Cerebellar nuclear complex (tissue), 1 donor: ENCODE measurements at places on chromosomes 3 and 15.
A peak's percentile ranks its signal among the peaks of the same experiment; 100 is the strongest.

DNA sequence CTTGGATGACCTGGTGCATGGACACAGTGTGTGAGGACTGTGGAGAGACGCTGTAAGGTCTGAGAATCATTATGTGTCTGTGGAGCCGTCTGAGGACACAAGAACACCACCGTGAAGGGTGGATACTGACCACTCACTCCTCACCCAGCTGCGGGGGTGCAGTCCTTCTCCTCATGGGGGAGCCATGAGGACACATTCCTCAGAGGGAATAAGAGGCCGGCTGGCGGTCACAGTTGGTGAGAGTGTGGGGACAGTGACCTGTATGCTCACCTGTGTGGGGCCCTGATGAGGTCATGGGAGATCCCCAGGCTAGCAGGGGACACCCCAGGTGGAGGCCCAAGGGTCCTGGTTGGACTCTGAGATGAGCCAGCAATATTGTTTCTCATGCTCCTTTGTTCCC, 2.5 kb upstream of the TRPM1 start:
- DNase-seq = no peak

DNA sequence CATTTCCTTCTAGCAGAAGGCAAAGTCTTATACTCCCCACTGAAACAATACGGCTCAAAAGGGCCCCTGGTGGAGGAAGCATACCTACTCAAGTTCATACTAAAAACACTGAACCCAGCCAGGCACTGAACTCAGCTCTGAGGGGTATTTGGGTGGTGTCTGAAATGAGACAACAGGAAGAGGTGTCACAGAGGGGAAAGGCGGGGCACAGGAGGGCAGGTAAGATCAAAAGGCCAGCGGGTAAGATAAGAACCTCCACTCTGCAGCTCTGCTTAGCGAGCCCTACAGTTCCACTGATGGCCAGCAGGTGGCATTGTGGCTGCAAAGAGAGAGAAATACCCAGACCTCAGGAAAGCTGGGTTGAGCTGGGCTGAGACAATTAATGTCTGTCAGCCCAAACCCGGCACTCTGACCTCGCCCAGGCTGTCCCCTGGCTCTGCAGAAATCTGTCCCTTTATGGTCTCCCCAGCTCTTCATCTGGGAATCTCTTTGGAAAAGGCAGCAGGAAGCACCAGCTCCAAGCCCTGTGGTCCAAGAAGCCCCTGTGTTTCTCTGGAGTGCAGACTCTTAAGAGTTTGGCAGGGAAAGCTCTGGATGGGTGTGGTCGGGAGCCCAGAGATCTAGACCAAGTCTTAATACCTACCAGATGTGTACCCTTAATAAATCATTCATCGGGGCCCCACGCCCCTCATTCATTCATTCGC, 8.4 kb downstream of the MFGE8 start:
- DNase-seq = peak; percentile 2

- no peak for DNase-seq
These were observed 354.0 kb downstream of the LRTM1 start for GRCh38 chr3:54573858-54574257.

DNA sequence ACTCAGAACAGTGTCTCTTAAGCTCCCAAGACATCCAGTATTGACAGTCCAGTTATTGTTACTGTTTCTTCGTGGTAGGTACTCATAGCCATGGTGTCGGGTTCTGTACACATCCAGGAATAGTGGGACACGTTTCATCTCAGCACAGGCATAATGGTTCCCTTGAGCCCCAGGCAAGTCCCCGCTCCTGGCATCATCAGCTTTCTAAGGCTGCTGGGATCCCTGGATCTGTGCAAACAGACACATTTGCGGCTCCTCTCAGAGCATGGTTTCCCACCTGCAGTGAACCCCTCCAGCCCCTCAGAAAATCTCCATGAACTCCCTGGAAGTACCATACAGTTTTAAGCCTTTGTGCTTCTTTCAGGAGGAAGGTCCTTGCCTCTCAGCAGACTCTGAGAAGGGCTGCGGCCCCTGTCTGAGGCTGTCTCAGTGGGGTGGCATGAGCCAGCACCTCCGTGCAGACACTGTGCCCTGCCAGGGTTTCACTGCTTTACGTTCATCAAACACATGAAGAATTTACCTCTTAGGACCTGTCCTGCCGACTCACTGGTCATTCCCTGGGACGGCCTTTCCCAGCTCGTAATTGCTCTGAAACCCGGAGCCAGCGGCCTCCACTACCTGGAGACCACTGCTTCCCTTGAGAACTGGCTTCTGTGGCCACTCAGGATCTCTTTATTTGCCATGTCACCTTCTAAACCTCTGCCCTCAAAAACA, 124.9 kb downstream of the LRRK1 start:
- DNase-seq = no peak

- DNase-seq = no peak
These were observed 73.2 kb upstream of the ZBED2 start for GRCh38 chr3:111668326-111668725.

DNA sequence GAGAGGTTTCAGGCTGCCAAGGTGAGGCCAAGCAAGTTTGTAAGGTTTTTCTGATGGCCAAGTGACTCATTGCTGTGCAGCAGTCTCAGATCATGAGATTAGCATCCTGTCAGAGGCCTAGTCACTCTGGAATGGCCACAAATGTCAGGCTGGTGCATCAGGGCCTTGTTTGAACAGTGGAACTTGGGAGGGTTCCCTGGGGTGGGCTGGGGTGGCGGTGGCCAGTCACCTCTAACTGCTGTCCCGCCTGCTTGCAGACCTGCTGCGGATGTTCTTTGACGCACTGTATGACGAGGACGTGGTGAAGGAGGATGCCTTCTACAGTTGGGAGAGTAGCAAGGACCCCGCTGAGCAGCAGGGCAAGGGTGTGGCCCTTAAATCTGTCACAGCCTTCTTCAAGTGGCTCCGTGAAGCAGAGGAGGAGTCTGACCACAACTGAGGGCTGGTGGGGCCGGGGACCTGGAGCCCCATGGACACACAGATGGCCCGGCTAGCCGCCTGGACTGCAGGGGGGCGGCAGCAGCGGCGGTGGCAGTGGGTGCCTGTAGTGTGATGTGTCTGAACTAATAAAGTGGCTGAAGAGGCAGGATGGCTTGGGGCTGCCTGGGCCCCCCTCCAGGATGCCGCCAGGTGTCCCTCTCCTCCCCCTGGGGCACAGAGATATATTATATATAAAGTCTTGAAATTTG, 2.8 kb upstream of the FAM131A start:
- no peak for DNase-seq

- no peak for DNase-seq
These were observed 37.3 kb downstream of the RARB start for GRCh38 chr3:25465266-25465860.

GRCh38 chr15:37094333-37094914, 5.9 kb downstream of the MEIS2 start:
- no peak for DNase-seq

DNA sequence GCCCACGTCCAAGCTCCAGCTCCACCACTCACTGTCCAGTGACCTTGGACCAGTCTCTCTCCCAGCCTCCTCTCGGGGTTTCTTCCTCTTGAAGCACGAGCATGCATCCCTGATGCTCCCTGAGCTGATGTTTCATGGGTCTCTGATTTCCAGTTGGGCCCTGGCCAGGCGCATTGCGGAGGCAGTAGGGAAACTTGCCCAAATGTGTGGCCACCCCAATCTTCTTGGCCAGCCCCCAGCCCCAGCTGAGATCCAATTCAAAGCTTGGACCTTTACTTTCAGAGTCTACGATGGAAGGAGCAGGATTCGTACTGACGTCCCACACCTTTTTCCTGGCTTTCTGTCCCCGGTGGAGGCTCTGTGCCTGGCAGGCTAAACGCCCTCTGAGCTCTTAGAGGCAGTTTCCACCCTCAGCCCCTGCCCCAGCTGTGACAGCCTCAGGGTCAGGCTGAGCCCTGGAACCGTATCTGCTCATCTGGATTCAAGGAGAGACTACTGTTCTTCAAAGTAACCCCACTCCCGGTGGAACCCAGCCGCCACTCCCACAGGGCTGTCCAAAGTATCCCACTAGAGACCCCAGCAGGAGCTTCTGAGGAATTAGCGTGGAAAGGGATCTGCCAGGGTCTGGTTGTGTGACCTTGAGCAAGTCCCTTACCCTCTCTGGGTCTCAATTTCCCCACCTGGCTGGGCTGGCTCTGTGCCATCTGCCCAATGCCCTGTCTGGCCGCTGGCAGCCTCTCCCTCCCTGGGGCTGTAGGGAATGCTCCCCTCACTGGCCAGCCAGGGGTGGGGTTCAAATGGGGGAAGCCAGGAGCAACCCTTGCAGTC, 37.4 kb downstream of the CPN2 start:
- no peak for DNase-seq

- DNase-seq = no peak
These were observed 207.9 kb downstream of the LPP start for GRCh38 chr3:188361888-188362287.

DNA sequence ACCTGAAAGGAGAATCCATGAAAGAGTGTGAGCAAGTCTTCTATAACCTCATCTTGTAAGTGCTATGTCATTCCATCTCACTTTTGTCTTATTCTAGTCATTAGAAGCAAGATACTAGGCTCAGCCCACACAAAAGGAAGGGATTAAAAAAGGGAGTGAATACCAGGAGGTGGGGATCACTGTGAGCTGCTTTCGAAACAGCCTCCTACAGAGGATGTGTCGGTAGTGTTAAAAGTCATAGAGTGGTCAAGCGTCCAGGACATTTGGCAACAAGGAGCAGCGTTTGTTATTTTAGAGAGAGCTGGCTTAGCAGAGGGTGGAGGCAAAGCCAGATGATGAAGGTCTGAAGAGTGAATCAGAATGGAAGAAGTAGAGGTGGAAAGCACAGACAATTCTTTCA, 11.7 kb upstream of the ZNF148 start:
- no peak for DNase-seq

- no peak for DNase-seq
These were observed 57.5 kb downstream of the RBMS3 start for GRCh38 chr3:29338377-29338776.

DNA sequence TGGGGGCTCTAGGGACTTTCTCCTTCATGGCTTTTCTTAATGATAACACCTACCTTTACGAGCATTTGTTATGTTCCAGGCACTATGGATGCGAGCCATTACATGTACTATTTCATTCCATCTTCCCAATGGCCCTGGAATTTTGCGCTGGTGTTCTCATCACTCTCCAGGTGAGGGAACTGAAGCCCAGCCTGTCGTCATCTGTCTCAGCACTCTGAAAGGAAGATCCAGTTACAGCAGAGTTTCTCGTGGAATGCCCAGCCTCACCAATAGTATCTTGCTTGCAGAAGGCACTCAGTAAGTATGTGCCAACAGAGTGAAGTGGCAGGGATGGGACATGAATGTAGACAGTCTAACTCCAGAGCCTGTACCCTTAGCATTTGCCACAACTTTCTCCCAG, 56.8 kb downstream of the NOX5 start:
- no peak for DNase-seq

GRCh38 chr15:77634266-77634962, 1.7 kb upstream of the LINGO1 start:
- no peak for DNase-seq

DNA sequence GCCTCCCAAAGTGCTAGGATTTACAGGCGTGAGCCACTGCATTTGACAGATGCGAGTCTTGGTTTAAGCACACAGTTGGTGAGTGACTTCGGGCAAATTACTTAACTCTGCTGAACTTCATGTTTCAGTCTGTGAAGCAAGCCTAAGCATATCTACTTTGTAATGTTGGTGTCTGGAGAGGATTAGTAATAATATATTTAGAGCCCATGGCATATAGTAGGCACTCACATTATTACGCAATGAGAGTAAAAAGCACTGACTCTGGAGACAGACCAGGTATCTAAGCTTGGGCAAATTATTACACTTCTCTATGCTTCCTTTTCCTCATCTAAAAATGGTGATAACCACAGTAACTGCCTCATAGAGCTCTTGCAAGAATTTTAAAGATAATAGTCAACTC, 208.7 kb upstream of the P2RY1 start:
- DNase-seq = no peak

DNA sequence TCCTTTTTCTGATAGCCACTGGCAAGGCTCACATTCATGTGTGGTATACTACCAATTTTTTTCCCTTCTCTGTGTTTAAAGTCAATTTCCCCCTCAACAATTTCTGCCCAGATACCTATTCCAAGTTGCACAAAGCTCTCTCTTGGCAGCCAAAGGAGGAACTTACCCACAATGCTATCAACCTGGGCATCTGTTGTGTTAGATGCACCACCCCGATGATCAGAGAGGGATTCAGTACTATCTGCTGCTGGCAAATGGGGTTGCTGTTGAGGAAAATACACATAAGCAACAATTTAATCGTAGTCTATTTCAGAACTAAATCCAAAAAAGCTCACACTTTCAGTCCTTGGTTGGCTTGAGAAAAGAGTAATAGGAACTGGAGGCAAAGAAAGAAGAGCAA, 46.1 kb downstream of the AAGAB start:
- DNase-seq = no peak

GRCh38 chr3:56783644-56784447, 17.9 kb downstream of the ARHGEF3 start:
- no peak for DNase-seq

GRCh38 chr15:25059698-25060471, 105.1 kb downstream of the SNRPN start:
- DNase-seq = no peak

GRCh38 chr15:38860674-38861073, 296.1 kb upstream of the RASGRP1 start:
- no peak for DNase-seq

DNA sequence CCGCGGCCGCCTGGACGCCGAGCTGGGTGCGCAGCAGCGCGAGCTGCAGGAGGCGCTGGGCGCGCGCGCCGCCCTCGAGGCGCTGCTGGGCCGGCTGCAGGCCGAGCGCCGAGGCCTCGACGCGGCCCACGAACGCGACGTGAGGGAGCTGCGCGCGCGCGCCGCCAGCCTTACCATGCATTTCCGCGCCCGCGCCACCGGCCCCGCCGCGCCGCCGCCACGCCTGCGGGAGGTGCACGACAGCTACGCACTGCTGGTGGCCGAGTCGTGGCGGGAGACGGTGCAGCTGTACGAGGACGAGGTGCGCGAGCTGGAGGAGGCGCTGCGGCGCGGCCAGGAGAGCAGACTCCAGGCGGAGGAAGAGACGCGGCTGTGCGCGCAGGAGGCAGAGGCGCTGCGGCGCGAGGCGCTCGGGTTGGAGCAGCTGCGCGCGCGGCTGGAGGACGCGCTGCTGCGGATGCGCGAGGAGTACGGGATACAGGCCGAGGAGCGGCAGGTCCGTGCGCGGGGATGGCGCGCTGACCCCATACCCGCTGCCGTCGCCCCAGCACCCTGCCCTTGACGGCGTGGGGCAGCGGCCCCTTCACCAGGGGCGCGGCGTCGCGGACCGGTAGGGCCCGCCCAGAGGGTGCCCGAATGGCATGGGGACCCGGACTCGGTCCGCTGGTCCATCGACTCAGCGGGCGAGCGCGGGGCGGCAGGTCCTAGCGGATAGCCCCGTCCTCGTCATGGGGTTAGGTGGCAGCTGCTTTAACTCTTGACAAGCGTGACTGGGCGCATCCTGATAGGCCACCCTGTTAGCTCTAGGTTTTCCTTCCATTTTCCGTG, 848 bp downstream of the SYNM start:
- no peak for DNase-seq

- no peak for DNase-seq
These were observed 56.3 kb upstream of the TMCO5A start for GRCh38 chr15:37877851-37878741.

GRCh38 chr3:124213641-124214040, 221.7 kb upstream of the ROPN1 start:
- no peak for DNase-seq

- DNase-seq = no peak
These were observed 8.5 kb downstream of the TMEM212 start for GRCh38 chr3:171851660-171852058.
